Immature natural killer cell (primary cell): ENCODE measurements at places on chromosomes 5 and 9. TPM values are rescaled to one million over a fixed set of nuclear protein-coding genes. Genes with fewer than 3 reads are reported as not detected.
A peak's percentile ranks its signal among the peaks of the same experiment; 100 is the strongest.

GRCh38 chr5:111278858-111279504 lies 54.8 kb downstream of the CAMK4 start:
- no peaks in the 10 kb centered on the region for H3K27me3 ChIP-seq
- no peak overlapping the region for H3K27ac ChIP-seq
- no peaks in the 10 kb centered on the region for H3K4me1 ChIP-seq

GRCh38 chr5:33891446-33891787 lies 373 bp downstream of the ADAMTS12 start:
- no peaks in the 10 kb centered on the region for H3K36me3 ChIP-seq
- peaks cover 2% of the 10 kb centered on the region for H3K4me1 ChIP-seq
- DNase-seq = no peak
- H3K27ac ChIP-seq = no peak overlapping the region

DNA sequence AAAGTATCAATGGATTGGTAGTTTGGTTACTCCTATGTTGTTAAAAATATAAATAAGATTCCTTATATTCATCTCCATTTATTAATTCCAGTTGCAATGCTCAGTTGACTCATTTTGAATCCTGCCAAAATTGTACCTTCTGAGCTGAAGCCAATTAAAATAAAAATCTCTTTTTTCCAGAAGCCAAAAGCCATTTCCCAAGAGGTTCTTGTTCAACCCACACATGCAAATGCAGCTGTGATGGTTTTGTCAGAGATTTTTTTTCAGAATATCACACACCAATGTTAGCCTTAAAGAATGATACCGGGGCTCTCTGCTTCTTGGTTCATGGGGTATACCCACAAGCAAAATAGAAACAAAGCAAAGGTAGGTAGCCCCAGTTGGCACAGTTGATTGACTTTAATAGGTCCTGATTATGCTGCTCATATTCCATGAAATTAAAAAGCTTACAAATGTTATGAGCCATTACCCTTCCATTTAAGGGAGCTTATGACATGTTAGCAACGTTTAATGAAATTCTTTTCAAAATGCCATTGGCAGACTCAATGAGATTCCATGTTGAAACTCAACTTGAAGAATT lies 208.0 kb downstream of the SGCD start:
- H3K27me3 ChIP-seq = peaks cover 1% of the 10 kb centered on the region
- H3K36me3 ChIP-seq = no peaks in the 10 kb centered on the region

The ATP6V1G1 gene
- polyA plus RNA-seq = 321 TPM

GRCh38 chr5:60055168-60055567 lies 161.6 kb upstream of the PDE4D start:
- H3K4me3 ChIP-seq = no peak overlapping the region
- peaks cover 5% of the 10 kb centered on the region for H3K27me3 ChIP-seq
- H3K27ac ChIP-seq = no peak overlapping the region
- H3K36me3 ChIP-seq = no peaks in the 10 kb centered on the region
- no peak for DNase-seq

GRCh38 chr9:118644066-118644465 lies 725.2 kb downstream of the BRINP1 start:
- H3K36me3 ChIP-seq = no peaks in the 10 kb centered on the region
- no peak for DNase-seq
- no peaks in the 10 kb centered on the region for H3K4me1 ChIP-seq
- peaks cover 3% of the 10 kb centered on the region for H3K27me3 ChIP-seq

DNA sequence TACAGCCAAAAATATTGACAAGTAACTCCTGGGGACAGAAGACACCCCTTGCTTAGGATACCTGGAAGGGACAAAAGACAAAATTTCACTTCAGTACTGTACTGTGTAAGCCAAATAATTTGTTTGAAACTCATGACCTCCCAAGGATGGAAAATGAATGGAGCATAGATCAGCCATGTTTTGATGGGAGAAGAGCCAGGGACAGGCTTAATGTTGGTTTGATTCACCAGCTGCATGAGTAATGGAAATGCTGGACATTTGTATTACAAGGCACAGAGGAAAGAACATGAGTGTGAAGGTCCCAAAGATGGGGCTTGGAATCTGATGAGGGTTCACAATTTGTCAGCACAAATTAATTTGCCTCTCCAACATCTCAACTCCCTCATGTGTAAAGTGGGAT lies 122.8 kb downstream of the ENC1 start:
- no peaks in the 10 kb centered on the region for H3K4me1 ChIP-seq
- DNase-seq = no peak
- peaks cover 9% of the 10 kb centered on the region for H3K27me3 ChIP-seq
- H3K27ac ChIP-seq = no peak overlapping the region
- no peak overlapping the region for H3K4me3 ChIP-seq

- DNase-seq = no peak
- no peak overlapping the region for H3K4me3 ChIP-seq
- H3K36me3 ChIP-seq = peaks cover 4% of the 10 kb centered on the region
- peaks cover 56% of the 10 kb centered on the region for H3K4me1 ChIP-seq
Measured at GRCh38 chr5:134547579-134547978, 22.1 kb downstream of the JADE2 start.

The OR1J2 gene
- polyA plus RNA-seq = not detected

- H3K4me3 ChIP-seq = no peak overlapping the region
- peaks cover 2% of the 10 kb centered on the region for H3K27me3 ChIP-seq
- H3K27ac ChIP-seq = no peak overlapping the region
- DNase-seq = peak; percentile 20
- peaks cover 9% of the 10 kb centered on the region for H3K36me3 ChIP-seq
Measured at GRCh38 chr5:55691265-55692105, 20.6 kb downstream of the SLC38A9 start.

The ERCC8 gene
- 12.9 TPM for polyA plus RNA-seq

GRCh38 chr5:57858905-57859304 lies 376.3 kb upstream of the ACTBL2 start:
- peaks cover 3% of the 10 kb centered on the region for H3K27me3 ChIP-seq
- H3K4me1 ChIP-seq = no peaks in the 10 kb centered on the region
- no peak for DNase-seq
- no peak overlapping the region for H3K27ac ChIP-seq

The DUSP1 gene
- 548 TPM for polyA plus RNA-seq

The SLC6A7 gene
- polyA plus RNA-seq = not detected

The NSG2 gene
- polyA plus RNA-seq = not detected

DNA sequence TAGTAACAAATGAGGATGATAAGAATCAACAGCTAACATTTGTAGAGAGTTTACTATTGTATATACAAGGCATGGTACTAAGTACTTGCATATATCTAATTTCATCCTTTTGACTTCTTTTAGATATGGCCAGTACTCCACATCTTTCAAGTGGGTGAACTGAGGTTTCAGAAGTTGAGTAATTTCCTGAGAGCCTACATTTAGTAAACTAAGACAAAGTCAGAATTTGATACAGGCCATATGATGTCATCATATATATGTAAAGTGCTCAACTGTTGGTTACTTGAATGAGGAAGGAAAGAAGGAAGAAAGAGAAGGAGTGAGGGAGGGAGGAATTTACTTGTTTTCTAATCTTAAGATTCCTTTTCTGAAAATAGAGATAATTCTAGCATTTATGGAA lies 52.8 kb downstream of the GRIA1 start:
- H3K36me3 ChIP-seq = no peaks in the 10 kb centered on the region
- H3K4me3 ChIP-seq = no peak overlapping the region
- H3K4me1 ChIP-seq = no peaks in the 10 kb centered on the region
- no peak for DNase-seq
- H3K27me3 ChIP-seq = no peaks in the 10 kb centered on the region

DNA sequence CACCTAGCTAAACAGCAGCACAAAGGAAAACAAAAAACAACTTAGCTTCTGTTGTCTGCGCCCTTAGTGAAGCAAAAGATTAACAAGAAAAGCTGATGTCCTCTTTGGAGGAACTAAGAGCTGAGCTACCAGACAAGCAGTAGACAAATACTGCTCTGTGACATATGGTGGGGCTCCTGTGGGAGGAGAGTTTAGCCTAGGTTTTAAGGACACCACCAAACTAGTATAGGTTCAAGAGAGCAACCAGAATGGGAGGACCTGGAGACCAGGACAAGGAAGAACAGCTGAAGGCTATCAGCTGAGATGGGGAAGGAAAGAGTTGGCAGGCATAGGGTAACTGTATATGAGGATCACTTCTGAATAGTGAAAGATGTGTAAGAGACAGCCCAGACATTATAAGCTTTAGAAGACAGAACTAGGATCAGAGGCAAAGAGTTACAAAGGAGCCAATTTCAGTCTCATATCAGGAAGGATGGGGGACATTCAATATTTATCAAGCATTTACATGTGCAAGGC lies 27.2 kb downstream of the FBXW2 start:
- H3K36me3 ChIP-seq = peaks cover 19% of the 10 kb centered on the region
- H3K27me3 ChIP-seq = peaks cover 2% of the 10 kb centered on the region
- H3K4me3 ChIP-seq = no peak overlapping the region
- no peak for DNase-seq

The TDRD7 gene
- 8.4 TPM for polyA plus RNA-seq

The WDR31 gene
- polyA plus RNA-seq = not detected

DNA sequence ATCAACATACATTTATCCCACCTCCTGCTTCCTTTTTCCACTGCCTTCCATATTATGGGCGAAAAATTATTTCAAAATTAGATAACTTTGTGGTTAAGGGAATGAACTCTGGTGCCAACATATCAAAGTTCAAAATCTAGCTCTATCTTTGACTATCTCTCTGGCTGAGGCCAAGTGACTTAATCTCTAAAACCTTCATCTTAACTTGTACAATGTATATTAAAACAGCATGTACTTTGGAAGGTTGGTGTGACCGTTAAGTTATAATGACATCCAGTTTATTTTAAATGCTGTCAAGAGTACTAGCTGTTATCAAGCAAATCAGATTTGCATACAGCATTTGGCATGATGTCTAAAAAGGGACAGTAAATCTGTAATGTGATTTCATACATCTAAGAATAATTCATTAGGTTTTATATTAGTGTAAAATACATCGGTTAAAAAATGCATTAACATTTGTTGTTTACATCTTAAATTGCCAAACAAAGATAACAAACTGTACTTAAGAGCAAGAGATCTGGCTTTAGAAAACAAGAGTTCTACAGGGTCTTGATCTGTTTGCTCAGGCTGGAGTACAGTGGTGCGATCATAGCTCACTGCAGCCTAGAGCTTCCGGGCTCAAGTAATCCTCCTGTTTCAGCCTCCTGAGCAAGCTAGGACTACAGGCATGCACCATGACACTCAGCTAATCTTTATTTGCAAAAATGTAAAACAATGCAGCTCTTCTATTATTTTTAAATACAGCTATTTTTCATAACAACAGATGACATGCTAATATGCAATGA lies 102.8 kb downstream of the CDH18 start:
- H3K4me3 ChIP-seq = no peak overlapping the region
- no peak overlapping the region for H3K27ac ChIP-seq
- no peak for DNase-seq
- no peaks in the 10 kb centered on the region for H3K4me1 ChIP-seq

- H3K36me3 ChIP-seq = peaks cover 4% of the 10 kb centered on the region
- H3K4me3 ChIP-seq = no peak overlapping the region
- H3K27ac ChIP-seq = no peak overlapping the region
- DNase-seq = no peak
- H3K27me3 ChIP-seq = no peaks in the 10 kb centered on the region
- peaks cover 51% of the 10 kb centered on the region for H3K4me1 ChIP-seq
Measured at GRCh38 chr9:357560-357959, 142.9 kb downstream of the DOCK8 start.

The BTNL8 gene
- polyA plus RNA-seq = not detected

GRCh38 chr5:121707178-121707577 lies 144.5 kb upstream of the FTMT start:
- H3K36me3 ChIP-seq = peaks cover 3% of the 10 kb centered on the region
- H3K4me1 ChIP-seq = no peaks in the 10 kb centered on the region
- no peaks in the 10 kb centered on the region for H3K27me3 ChIP-seq
- H3K27ac ChIP-seq = no peak overlapping the region
- DNase-seq = no peak
- H3K4me3 ChIP-seq = no peak overlapping the region

The FBN2 gene
- polyA plus RNA-seq = not detected

GRCh38 chr5:142215915-142216681 lies 107.5 kb downstream of the NDFIP1 start:
- no peak overlapping the region for H3K4me3 ChIP-seq
- H3K36me3 ChIP-seq = peaks cover 3% of the 10 kb centered on the region
- no peak for DNase-seq
- peaks cover 2% of the 10 kb centered on the region for H3K27me3 ChIP-seq
- H3K4me1 ChIP-seq = peaks cover 3% of the 10 kb centered on the region
- no peak overlapping the region for H3K27ac ChIP-seq

GRCh38 chr5:179313849-179314521 lies 31.3 kb downstream of the ADAMTS2 start:
- DNase-seq = no peak
- no peaks in the 10 kb centered on the region for H3K4me1 ChIP-seq
- H3K36me3 ChIP-seq = no peaks in the 10 kb centered on the region
- no peak overlapping the region for H3K27ac ChIP-seq

- no peak for DNase-seq
- no peak overlapping the region for H3K27ac ChIP-seq
- H3K4me3 ChIP-seq = no peak overlapping the region
- peaks cover 2% of the 10 kb centered on the region for H3K27me3 ChIP-seq
Measured at GRCh38 chr9:137924761-137925369, 47.3 kb downstream of the CACNA1B start.

DNA sequence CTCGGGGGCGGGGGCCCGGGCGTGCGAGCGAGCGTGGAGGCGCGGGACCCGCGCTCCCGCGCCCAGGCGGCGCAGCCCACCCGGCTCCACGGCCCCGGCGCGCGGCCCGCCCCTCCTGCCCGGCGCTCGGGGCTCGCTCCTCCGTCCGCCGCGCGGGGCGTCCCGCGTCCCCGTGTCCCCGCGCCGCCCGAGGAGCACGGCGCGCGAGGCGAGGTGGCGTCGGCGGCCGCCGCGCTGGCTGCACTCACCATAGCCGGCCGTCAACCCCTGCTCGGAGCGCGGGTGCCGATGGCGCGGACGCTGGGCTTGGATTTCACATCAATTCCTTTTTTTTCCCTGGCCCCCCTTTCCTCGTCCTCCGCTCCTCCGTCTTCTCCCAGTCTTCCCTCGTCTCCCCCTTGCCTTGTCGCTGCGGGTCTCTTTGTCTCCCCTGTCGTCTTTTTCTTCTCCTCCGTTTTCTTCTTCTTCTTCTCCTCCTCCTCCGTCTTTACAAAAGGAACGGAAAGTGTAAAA lies 494 bp downstream of the PTCH1 start:
- no peak for DNase-seq
- H3K27me3 ChIP-seq = peaks cover 20% of the 10 kb centered on the region
- H3K4me1 ChIP-seq = peaks cover 45% of the 10 kb centered on the region
- peak overlapping the region; percentile 94 for H3K4me3 ChIP-seq
- H3K36me3 ChIP-seq = no peaks in the 10 kb centered on the region

The SCAI gene
- polyA plus RNA-seq = 0.46 TPM

The NME5 gene
- not detected for polyA plus RNA-seq

The SH3GL2 gene
- not detected for polyA plus RNA-seq

DNA sequence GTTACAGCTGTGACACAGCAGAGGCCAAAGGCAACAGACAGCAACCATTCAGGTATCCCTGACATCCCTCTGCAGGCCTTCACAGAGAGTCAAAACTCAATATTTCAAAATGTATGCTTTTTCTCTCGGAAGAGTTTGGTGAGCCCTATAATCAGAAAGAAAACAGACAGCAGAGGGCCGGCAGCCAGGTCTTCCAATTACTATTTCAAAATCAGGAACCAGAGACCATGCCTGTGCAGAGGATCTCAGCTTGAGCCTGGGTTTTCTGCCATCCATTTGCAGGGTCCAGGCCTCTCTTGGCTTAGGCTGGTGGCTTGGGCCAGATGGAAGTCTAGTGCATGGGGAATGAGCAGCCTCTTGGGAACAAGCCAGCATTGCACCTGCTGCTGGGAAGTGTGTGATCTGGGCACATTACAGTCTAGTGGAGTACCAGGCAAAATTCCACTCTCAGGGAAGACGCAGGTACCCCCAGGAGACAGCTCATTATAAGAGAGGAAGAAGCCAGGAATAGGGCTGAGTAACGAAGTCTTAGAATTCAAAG lies 231.3 kb downstream of the ENC1 start:
- no peaks in the 10 kb centered on the region for H3K4me1 ChIP-seq
- H3K27ac ChIP-seq = no peak overlapping the region
- peaks cover 3% of the 10 kb centered on the region for H3K27me3 ChIP-seq
